ENCODE measurements at places on chromosomes 2 and 18.

- DNase-seq, result no peak
Observed at GRCh38 chr2:128180031-128180430, 89.0 kb downstream of the UGGT1 start.

DNA sequence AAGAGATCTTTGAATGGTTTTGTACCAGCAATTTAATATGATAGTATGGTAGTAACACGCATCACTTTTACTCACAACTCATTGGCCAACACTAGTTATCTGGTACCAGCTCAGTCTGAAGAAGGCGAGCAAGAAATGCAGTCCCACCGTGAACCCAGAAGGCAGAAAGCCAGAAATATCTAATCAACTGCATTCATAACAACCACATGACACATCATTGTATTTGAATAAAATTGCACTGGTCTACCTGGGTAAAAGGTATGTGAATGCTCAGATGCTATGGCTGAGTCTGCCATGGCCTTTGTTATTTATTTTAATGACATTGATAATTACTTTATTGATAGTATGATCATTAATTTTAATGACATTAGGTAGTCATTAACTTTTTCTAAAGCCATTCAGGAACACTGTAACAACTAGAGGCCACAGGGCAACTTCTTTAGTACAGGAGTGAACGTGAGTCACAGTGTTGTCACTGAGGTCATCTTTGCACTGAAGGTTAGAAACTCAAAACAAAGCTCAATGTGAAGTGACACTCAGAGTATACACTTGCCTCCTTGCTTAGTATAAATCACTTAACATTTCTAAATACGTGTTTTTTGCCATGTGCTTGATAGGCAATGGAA is 475.6 kb upstream of the TNP1 start:
- DNase-seq, result no peak

DNA sequence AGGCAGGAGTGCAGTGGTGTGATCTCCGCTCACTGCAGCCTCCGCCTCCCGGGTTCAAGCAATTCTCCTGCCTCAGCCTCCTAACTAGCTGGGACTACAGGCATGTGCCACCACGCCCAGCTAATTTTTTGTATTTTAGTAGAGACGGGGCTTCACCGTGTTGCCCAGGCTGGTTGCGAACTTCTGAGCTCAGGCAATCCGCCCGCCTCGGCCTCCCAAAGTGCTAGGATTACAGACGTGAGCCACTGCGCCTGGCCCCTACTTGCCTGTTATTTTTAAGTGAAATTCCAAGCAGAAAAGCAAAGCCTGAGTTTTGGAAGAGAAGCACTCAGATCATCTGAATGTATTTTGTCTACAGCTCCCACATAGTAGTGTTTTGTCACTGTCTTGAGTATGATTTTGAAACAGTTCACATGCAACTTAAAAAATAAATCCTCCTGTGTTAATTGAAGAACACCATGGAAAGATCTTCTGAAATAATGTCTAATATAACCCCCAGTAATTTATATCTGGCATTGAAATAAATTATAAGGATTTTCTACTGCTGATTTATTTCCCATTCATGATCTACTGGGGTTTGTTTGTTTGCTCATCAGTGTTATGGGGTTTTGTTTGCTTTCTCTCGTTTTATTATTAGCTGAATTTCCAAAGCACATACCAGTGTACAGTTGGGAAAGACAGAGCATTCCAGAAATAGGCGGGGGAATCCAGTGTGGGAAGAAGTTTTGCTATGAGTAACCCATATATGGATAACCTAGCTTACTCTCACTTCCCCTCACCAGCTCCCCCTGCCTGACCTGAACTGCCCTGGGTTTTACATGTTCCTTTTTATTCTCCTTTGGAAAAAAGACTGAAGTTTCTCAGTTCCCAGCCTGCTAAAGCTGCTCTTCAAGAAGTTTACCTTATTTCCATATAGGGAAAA is 80.1 kb upstream of the MAP3K20 start:
- no peak for DNase-seq

DNA sequence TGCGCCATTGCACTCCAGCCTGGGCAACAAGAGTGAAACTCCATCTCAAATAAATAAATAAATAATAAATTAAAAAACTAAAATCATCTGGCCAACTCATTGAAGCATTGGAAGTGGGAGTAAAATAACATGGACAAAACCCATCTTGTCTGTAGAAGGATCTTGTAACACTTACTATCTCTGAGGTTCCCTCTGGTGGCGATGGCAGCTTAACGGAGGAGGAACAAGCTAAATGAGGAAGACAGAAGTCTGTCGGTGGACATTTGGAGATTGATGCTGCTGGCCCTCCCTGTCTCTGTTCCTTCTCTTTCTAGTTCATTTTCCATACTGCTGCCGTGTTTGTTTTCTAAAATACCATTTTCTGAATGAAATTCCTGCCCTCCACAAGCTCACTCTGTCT is 43.4 kb downstream of the ZCCHC2 start:
- peak; percentile 24 for DNase-seq

- DNase-seq, result no peak
Observed at GRCh38 chr18:63444580-63444979, 22.3 kb upstream of the VPS4B start.

GRCh38 chr2:78353168-78353567 is 672.3 kb upstream of the REG3G start:
- no peak for DNase-seq

GRCh38 chr18:46190667-46191066 is 86.5 kb downstream of the HAUS1 start:
- no peak for DNase-seq

- DNase-seq, result no peak
Observed at GRCh38 chr2:127034051-127034450, 72.9 kb downstream of the BIN1 start.

GRCh38 chr2:233473386-233473791 is 93.2 kb downstream of the USP40 start:
- no peak for DNase-seq

GRCh38 chr2:55550368-55551102 is 31.0 kb downstream of the CFAP36 start:
- no peak for DNase-seq

DNA sequence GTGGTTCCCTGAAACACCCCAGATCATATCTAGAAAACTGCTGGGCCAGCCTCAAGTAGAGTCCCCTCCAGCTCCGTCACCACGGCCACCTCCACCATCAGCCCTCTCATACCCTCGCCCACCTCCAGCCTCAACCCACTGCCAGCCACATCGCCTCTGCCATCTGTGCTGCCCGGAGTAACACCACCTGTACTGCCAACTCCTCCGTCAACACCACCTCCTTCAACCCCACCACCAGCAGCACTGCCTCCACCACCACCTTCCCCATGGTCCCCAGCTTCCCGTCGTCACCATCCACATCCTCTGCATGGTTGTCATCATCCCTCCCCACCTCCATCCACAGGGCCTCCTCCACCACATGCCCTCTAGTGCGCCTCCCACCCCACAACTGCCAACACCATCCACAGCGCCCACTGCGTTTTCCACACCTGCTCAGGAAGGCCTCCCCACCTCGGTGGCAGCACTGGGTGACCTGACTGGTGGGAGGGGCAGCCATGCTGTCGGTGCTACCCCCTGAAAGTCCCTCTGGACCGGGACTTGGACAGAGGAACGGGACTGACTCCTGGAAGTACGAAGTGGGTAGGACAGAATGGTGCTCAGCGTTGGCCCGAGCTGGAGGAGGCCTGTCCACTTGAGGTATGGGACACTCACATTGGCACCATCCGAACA is 1.6 kb downstream of the SNED1 start:
- no peak for DNase-seq

GRCh38 chr2:73218298-73218697 is 4.3 kb downstream of the SMYD5 start:
- no peak for DNase-seq

DNA sequence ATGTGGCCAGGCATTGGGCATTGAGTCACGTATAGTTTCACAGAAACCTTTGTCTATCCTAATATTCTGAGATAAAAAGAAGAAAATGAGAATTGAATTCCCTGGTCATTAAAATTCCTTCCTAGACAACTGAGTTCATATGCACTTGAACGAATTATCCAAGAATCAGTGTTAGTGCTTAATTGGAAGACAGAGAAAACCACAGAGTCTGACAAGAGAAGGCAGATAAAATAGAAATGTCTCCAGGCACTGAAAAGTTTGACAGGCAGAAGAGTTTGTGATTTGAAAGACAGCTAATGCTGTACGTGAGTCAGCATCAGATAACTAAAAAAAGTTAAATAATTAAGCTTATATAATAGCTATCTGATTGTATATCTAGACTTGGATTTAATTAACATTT is 47.7 kb upstream of the TRIB2 start:
- DNase-seq, result no peak

GRCh38 chr18:62634979-62635630 is 80.2 kb upstream of the PHLPP1 start:
- no peak for DNase-seq

Measured in activated CD4-positive, alpha-beta T cell treated with anti-CD3 and anti-CD28 coated beads for 36 hours (primary cell).